HS-5 (cell line): ENCODE measurements at places on chromosomes 11 and 22.

DNA sequence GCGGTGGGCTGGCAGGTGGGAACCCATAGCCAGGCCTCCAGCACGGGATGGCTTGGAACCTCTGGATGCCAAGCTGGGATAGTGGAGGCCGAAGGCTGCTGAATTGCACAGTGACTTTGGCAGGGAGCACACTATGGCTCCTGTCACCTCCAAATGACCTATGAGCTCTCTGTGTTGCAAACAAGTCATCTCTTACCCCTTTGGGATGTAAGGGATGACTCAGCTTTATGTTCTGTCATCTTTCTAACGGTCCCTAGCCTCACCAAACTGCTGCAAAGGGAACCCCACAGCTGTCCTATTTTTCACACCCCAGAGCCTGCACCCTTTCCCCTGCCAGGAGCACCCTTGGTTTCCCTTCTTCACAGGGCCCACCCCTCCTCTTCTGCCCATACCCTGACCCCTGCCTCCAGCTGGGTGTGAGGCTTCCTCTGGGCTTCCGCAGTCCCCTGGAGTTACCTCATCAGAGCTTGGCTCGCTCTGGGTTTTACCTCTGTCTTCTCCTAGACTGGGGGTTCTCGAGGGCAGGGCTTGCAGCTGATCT lies 2.7 kb upstream of the SCUBE1 start:
- no peak for DNase-seq

- no peak for DNase-seq
Observed at GRCh38 chr11:75022296-75022695, 33.6 kb downstream of the NEU3 start.

GRCh38 chr11:27100534-27100933 lies 59.9 kb downstream of the BBOX1 start:
- DNase-seq, result no peak

- no peak for DNase-seq
Observed at GRCh38 chr22:21032037-21032867, at the start of gene SLC7A4. SLC7A4 (minus strand) TSS chr22:21032561; CDS start chr22:21031812, 749 bp downstream.

DNA sequence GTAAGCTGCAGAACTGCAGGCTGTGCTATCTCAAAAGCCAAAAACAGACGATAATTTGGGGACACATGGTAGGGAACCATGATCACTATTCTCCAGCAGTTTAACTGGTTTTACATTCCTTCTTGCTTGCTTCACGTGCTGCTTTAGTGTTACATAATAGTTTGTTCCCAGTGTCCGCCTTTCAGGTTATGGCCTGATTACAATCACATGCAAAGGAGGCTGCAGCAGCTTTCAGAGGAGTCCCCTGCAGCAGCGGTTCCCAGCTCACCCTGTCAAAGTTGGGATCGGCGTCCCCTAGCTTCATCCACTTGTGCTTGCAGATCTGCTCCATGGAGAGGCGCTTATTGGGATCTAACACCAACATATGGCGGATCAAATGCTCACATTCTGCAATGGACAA lies 39.2 kb upstream of the APOA1 start:
- DNase-seq, result no peak

DNA sequence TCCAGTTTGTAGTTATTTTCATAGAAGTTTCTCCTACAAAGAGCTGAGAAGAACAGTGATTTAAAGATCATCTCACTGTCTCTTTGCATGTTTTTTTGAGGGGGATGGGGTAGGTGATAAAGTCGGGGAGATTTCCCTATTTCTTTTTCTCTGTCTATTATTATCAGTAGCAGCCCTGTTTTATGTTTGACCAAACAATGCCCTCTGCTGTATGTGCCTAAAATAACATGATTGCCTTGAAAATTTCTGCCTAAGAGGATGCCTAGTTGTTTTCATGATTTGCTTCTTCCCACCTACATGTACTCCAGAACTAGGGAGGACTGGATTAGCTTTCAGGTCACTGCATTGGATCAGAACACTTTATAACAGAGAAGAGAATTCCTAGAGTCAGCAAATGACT lies 1330.2 kb downstream of the LRRC4C start:
- no peak for DNase-seq

GRCh38 chr22:37931893-37932389 lies 21.5 kb downstream of the C22orf23 start:
- no peak for DNase-seq

GRCh38 chr11:35332524-35332923 lies 86.8 kb downstream of the SLC1A2 start:
- no peak for DNase-seq

DNA sequence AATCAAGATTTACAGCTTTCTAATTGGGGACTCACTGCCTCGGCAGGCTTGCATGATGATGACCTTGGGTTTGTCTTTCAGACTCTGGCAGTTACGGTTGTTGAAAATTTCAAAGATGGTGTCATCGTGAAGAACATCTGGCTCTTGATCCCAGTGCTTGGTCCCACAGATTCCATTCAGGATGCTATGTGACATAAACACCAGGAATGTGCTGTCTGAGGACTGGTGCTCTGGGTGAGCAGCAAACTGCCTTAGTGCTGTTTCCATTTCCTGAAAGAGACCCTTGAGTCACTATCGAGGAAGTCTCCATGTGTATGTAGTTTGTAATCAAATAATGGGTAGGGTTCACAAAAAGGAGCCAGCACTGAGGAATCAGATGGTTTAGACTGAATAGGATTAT lies 7.1 kb downstream of the CASP12 start:
- peak; percentile 34 for DNase-seq

GRCh38 chr11:59615120-59615636 lies 396 bp downstream of the OSBP start:
- DNase-seq, result no peak

DNA sequence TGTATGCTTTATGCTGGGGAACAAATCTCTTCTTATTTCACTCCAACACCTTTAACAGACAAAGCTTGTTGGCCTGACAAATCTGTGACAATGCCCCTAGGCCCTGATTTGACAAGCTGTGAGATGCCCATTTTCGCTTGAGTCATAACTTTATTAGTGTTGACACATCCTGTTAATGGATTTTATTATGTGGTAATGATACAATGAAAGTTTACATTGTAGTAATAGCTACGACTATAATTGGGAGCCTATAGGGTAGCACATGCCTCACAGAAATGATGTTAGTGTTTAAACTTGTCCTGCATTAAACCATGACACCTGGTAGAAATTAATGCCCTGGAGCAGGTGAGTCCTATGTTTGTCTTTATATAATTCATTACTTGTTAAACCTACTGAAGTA lies 3.3 kb upstream of the MMP10 start:
- no peak for DNase-seq

DNA sequence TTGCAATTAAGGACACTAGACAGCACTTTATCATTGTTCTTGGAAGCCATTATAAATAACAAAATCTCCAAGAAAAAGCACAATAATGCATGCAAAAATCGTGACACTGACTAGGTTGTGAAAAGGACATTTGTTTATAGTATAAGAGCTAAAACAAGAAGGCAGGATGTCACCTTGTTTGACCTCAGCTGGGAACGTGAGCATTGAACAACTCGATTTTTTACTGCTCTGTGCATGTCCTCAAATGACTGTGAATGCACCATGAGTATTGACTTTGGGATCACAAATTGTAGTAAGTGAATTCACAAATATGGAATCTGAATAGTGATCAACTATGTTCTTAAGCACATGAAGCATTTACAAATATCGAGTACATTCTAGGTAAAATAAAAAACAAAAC lies 35.3 kb upstream of the ARHGAP20 start:
- no peak for DNase-seq

GRCh38 chr22:40721266-40721665 lies 42.0 kb downstream of the MCHR1 start:
- DNase-seq, result peak; percentile 8
